ENCODE measurements at places on chromosomes 2 and 18.

DNA sequence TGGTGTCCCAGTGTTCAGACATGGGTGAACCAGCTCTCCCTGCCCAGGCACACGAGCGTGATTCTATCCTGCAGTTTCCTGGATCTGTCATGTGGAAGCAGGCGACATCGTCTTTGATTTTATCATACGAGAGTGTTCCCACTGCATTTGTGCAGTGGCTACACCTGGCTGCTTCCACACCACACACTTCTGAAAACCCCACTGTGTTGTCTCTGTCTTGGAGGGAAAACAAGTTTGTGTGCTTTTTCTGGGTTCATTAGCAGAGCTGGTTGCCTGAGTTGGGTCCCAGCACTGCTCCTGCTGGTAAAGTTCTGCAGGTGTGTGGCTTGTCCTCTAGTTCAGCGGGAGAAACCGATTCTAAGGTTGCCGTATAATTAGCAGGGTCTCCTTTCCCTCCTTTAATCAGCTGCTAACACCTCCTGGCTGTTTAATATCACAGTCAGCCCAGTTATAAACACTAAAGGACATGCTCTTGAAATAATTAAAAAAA lies 58.5 kb upstream of the TWIST2 start:
- no peak for DNase-seq

DNA sequence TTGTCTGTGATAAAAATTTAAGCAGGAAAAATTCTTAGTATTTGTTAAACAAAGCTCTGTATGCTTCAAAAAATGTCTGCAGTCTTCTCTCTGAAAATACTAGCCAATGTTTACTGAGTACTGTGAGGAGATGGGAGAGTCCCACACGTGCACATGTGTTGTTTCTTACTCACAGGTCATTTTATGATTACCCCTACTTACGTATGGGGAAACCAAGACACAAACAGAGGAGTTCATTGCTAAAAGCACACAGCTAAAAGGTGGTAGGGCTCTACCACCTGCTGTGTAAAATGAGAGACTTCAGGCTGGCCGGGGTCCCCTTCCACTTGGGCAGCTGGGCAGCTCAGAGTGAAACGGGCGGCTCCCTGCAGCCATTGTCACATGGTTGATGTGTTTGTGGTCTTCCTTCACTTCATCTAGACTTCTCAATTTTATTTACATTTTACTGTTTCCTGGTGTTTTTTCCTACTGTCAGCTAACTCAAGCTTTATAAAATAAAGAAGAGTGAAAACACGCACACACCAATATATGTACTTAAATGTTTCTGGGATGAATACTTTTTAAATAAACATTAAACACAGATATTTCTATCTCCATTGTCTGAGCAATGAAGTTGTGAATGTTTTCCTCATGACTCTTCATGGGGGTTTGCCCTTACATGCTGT lies 71.2 kb downstream of the MBP start:
- no peak for DNase-seq

DNA sequence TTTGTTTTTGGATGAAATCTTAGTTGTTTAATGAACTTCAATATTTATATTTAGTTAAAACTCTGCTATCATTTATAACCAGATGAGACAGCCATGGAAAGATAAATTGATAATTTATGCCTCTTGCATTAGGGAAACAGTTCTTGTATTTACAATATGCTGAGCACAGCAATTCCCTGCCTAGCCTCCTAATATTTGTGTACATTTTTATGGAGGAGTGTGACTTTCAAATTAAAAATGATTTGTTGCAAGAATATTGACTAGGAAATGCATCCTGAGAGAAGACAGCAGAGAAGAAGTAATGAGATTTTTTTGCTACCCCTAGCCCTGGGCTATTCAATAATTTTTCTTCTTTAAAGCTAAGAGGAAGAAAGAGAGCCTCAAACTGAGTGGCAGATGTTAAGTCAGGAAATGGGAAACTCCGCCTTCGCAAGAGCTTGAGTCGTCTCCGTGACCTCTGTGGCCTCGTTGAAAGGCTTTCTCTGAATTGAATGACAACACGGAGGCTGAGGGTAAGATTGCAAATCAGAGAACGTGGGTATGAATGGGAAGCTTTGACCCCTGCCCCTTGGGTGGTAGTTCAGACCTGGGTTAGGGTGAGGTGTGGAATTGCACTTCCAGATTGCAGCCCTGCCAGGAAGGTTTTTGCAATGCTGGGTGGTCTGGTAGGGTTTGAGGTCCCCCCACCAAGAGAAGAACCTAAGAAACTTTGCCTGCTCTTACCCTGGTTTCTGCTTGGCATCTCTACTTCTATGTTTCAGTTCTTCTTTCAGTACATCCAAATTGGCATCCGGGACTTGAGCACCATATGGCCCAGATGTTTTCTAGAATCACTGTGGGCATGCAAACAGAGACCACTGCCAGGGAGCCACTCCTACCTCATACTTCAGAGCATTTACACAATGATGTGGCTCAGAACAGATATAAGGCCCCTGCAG lies 210.3 kb upstream of the RBMS1 start:
- DNase-seq: no peak

- no peak for DNase-seq
Measured at GRCh38 chr2:112824694-112825085, 11.9 kb downstream of the IL1B start.

DNA sequence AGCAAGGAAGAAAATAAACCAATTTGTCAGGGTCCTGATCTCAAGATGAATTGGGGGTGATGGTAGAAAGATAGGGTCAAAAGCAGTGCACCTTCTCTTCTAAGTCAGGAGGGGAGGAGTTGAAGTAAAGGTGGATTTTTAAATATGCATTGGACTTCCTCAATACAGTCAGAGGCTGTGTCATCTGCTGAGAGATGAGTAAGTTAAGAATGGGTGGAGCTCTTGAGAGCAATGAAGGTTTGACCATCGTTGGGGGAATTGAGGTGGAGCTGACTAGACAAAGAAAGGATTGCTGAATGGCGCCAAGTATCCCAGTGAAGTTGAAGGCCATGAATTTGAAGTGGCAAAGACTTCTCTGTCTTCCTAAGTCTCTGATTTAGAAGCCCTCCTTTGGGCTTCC lies 18.4 kb upstream of the CPO start:
- no peak for DNase-seq

DNA sequence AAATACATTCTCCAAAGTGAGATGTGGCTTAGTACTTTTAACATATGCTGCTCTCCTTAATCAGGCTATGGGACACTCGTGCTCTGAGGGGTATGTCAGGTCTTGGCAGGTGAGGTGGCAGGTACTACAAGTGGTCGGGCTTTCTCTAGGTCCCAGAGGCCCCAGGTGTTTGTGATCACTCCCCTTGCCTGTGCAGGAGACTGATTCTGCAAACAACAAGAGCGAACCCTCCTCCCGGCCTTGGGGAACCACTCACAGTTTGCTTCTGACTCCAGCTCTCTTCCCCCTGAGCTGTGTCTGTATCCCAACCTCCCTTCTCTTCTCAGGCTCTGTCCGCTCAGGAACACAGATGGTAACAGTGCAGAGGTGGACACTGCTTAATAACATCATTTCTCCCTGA lies 48.1 kb downstream of the ATOH8 start:
- DNase-seq: no peak

- DNase-seq: no peak
Measured at GRCh38 chr2:44679990-44680389, 261.5 kb upstream of the SIX3 start.
